ENCODE measurements at places on chromosomes 16 and 17.
A peak's percentile ranks its signal among the peaks of the same experiment; 100 is the strongest.

DNA sequence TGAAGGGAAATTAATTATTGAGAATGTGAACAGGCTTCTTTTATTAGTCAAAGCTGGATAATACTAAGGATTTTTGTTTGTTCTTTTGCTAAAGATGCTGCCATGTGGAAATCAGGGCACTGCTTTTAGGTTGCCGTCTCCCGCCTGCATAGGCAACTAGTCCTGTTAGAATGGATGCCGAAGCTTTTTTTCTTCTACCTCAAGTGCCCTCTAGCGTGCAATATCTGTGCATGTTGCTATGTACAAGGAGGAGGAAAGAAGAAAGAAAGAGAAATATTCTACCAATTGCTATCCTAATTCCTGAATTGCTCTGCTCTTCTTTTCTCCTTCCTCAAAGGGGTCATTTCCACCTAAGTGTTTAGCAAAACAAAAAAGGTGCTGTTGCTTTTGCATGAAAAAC, 5.2 kb upstream of the CDH8 start:
- DNase-seq = peak; percentile 62

GRCh38 chr17:72382971-72383722, 262.3 kb downstream of the SOX9 start:
- no peak for DNase-seq

GRCh38 chr17:45276031-45276430, 14.1 kb upstream of the SPATA32 start:
- DNase-seq = no peak

DNA sequence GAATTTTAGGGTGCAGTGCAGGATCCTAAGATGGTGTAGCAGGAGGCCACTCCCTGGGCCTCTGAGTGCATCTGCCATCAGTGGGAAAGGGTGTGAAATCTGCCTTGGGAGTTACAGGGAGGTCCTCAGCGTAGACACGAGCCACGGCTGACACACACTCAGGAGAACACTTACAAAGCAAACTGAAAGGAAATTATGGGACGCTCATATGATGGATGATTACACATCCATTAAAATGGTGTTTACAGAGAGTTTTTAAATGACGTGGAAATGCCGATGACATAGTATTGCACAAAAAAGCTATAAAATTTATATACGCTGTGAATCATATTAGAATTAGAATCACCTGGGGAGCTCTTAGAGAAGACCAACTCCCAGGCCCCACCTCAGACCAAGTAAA, 175.2 kb downstream of the CCDC182 start:
- DNase-seq = no peak

- DNase-seq = no peak
These were observed 92.1 kb upstream of the HLF start for GRCh38 chr17:55172612-55173011.

DNA sequence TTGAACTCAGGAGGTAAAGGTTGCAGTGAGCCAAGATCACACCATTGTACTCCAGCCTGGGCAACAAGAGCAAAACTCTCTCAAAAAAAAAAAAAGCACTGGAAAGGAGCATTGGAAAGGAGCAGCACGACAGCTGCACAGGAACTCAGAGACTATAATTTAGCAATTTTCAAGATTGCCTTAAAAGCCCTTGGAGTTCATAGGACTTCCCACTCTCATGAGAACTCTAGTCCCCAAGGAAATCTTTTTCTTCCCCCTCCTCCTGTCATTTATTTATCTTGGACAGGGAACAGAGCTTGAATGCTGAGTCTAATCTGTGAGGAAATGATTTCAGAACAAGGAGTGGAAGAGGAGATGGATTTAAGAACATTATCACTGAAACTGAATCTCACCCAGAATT, 69.0 kb downstream of the PLXDC1 start:
- no peak for DNase-seq

GRCh38 chr16:88349903-88350900, 32.6 kb upstream of the ZNF469 start:
- no peak for DNase-seq

GRCh38 chr16:55146966-55147365, 177.0 kb upstream of the IRX6 start:
- DNase-seq = no peak

DNA sequence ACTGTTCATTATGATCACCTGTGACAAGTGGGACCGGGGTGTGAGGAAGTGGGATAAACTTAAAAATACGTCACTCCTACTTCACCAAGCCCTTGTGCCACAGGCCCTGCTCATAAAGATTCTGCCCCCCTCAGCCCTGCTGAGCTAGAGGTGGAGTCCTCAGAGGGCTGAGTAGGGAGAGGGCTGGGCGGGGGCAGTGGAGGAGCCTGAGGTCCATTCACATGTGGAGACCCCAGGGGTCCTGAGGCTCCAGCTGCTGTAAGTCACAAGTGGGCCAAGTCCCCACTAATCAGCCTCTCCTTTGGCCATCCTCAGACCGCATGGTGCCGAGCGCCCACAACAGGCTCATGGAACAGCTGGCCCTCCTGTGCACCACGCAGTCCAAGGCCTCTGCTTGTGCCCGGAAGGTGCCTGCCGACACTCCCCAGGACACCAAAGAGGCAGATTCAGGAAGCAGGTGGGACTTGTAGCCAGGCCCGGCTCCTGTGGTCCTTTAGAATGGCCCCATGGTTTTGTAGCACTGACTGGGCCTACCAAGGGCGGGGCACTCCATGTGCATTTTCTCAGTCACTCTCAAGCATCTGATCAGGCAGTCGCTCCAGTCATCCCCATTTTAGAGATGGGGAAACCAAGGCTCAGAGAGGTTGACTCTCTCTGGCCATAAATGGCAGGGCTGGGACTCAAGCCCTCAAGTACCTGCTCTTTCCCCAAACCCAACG, 10.4 kb downstream of the DNAAF8 start:
- no peak for DNase-seq

GRCh38 chr16:85437166-85438052, 175.7 kb upstream of the GSE1 start:
- no peak for DNase-seq

DNA sequence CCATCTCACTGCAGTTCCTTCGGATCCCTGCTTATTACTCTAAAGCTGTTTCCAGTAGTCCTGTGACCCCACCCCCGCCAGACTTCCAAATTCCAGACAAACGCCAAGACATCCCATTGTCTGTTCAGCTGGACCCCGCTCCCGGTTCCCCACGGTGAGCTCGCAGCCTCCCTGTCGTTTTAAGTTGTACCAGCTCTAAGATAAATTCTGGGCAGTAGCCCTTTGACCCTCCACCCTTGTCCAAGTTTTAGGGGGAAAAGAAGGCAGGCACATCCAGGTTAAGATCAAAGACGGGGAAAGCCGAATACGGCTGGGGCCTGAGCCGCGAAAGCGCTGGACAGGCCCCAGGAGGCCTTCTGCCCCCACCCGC, 589 bp downstream of the ARL6IP1 start:
- peak; percentile 13 for DNase-seq

GRCh38 chr17:57803021-57803420, 46.8 kb downstream of the MRPS23 start:
- DNase-seq = no peak

DNA sequence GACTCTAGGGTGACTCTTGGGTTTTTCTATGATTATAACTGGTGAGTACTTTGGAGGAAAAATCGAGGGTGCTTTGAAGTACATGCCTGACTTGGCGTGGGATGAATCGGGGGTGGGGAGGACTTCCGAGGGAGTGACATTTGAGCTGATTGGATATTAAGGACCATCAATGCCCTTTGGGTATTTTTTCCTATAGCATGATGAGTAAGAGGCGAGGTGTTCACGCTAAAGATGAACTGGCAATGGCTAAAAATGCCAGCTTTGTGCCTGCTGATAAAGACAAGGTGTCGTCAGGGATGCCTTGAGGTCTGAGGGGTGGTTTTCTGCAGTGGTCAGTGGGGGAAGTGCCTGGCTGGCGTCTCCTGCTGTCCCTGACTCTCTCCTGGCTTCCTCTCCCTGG, 25.3 kb downstream of the USP43 start:
- no peak for DNase-seq

GRCh38 chr17:43368740-43369506, 29.9 kb upstream of the ARL4D start:
- peak; percentile 78 for DNase-seq

DNA sequence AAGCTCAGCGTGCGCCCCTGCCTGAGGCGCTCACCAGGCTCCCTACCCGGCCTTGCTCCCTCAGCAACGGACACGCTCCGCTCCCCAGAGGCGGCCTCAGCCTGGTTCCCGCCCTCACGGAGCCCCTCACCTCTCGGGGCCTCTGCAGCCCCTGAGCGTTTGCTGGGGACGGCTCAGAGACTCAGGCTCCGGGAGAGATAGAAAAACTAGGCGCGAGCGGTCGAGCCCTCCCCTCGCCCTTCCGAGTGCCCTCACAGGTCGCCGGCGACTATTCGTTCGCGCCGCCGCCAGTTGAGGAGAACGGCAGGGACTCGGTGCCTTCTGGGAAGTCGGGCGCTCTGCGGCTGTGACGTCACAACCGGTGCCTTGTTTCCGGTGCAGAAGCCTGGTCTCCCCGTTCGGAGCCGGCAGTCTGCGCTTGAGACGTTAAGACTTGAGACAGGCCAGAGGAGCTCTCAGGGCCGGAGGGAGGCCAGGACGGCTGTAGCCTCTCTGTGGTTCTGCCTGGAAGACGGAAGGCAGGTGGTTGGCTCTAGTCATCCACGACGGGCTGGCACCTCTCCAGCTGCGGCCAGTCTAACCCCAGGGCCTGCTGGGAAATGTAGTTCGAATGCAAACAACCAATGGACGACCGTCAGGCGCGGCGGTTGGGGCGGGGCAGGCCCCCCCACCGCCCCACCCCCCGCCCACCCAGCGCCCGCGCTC, at the start of gene ZNF200:
Gene ZNF200, minus strand, starts transcription at position 302 of the 705 bp plus-strand sequence. CDS start 1,403 bp downstream, outside the sequence.
- DNase-seq = peak; percentile 97

DNA sequence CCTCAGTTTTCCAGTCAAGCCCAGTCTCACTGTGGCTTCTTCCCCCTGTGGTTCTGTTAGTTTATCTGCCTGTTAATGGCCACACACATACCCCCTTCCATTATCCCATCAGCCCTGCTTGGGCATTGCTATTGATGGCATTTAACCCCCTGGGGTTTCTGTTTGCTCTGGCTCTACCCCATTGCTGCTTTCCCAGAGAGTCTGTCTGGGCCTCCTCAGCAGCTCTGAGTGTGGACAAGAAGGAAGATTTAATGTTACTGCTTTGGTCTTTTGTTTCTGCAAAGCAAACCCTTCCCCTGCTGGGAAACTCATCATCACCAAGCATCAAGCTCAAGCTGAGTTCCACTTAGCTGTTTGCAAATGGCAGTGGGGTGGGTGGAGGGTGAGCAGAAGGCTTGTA, 162.7 kb downstream of the CCT6B start:
- DNase-seq = no peak

- DNase-seq = no peak
These were observed 287.3 kb upstream of the MAF start for GRCh38 chr16:79887541-79888540.

- DNase-seq = no peak
These were observed 113.4 kb upstream of the FOXF1 start for GRCh38 chr16:86396901-86397311.

- peak; percentile 93 for DNase-seq
These were observed 10.3 kb upstream of the ZFP90 start for GRCh38 chr16:68528686-68529379.

GRCh38 chr17:18314059-18314730, 599 bp downstream of the TOP3A start:
- DNase-seq = no peak

DNA sequence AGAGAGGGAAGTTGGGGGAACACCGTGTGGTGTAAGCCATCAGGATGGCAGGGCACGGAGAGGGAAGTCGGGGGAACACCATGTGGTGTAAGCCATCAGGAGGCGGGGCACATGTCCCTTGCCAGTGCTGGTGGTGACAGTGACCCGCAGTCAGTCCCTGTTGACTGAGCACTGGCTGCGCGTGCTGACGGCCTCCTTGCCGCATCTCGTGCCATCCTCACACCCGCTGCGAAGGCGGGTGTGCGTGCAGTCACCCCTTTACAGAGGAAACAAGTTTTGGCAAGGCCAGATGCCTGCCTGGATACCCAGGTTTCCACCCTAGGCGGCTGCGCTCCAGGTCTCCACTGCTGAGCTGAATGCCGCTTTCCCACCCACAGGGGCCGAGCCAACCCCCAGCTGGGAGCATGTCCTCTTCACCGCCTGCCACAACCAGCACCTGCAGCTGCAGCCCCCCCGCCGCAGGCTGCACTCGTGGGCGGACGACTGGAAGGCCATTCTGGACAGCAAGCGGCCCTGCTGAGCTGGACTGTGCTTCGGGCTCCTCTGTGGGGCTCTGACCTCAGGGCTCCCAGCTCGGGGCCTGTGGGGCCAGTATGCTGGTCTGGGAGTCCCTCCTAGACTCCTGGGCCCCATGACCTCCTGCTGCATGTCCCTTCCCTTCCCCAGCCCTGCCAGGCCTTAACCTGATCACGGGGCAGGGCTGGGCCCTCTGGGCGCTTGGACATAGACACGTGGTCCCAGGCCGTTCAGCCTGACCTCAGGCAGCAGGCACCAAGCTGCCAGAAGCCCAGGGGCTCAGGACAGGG, 43.5 kb downstream of the NT5M start:
- no peak for DNase-seq

- DNase-seq = no peak
These were observed 56.6 kb upstream of the NLK start for GRCh38 chr17:27985736-27986399.

- no peak for DNase-seq
These were observed 20.6 kb downstream of the NTAN1 start for GRCh38 chr16:15035163-15035729.

- DNase-seq = no peak
These were observed 2.5 kb downstream of the TLCD3B start for GRCh38 chr16:30028438-30029076.

GRCh38 chr16:85520853-85521521, 92.1 kb upstream of the GSE1 start:
- DNase-seq = no peak

DNA sequence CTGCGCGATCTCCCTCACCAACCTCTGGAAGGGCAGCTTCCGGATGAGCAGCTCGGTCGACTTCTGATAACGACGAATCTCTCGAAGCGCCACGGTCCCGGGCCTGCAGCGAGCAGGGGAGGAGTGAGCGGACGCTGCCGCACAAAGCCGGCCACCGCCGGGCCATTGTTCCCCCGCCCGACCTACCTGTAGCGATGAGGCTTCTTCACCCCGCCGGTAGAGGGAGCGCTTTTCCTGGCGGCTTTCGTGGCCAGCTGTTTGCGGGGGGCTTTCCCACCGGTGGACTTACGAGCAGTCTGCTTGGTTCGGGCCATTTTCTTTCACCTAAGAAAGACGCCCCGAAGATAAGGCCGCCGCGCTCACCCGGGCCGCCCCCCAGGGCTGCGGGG, 5.8 kb upstream of the UNK start:
- DNase-seq = no peak
